ENCODE measurements at places on chromosomes 5 and 9.
A peak's percentile ranks its signal among the peaks of the same experiment; 100 is the strongest.

GRCh38 chr9:26744191-26744965 lies 148.2 kb downstream of the CAAP1 start:
- peak; percentile 10 for DNase-seq

GRCh38 chr5:142385194-142385593 lies 60.4 kb upstream of the SPRY4 start:
- no peak for DNase-seq

- DNase-seq = no peak
Observed at GRCh38 chr9:97845130-97845529, 7.9 kb upstream of the FOXE1 start.

- DNase-seq = no peak
Observed at GRCh38 chr9:124743686-124744348, 27.3 kb downstream of the NR6A1 start.

GRCh38 chr9:126397056-126397455 lies 70.4 kb downstream of the MVB12B start:
- no peak for DNase-seq

- DNase-seq = no peak
Observed at GRCh38 chr9:121935739-121936138, 157.4 kb downstream of the TTLL11 start.

DNA sequence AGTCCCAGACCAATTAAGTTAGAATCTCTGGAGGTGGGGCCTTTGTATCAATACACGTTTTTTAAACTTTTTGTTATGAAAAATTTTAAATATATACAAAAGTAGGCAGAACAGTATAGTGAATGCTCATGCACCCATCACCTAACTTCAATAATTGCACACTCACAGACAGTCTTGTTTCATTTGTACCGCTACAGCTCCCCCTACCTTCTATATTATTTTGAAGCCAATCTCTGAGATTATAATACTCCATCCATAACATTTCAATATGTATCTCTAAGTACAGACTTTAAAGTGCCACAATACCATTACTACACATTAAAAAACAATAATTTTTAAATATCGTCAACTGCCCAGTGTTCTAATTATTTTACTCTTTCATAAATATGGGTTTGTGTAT lies 32.9 kb downstream of the ISL1 start:
- DNase-seq = no peak

- DNase-seq = no peak
Observed at GRCh38 chr9:73067074-73067473, 84.6 kb upstream of the ANXA1 start.

DNA sequence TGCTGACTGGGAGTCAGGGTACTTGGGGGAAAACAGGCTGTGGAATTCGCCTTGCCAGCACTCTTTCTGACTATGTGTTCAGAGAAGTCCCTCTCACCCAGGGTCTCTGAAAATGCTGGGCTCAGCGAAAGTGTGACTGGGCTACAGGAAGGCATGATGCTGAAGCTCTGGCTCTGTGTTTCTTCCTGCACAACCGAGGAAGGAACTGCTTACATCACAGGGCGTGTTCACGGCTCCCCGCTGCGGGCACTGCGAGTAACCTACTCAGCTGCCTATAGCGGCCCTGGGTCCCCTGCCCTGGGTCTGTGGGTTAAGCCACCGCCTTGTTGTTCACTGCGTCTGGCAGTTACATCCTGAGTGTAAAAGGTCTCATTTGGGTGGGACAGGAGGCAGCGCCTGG lies 222.4 kb upstream of the IRX4 start:
- no peak for DNase-seq

- DNase-seq = no peak
Observed at GRCh38 chr9:117821954-117822353, 117.8 kb downstream of the TLR4 start.

GRCh38 chr9:38337706-38338264 lies 54.7 kb upstream of the ALDH1B1 start:
- DNase-seq = no peak

- DNase-seq = no peak
Observed at GRCh38 chr9:136667214-136667939, 4.7 kb downstream of the EGFL7 start.

GRCh38 chr9:134187891-134188385 lies 23.6 kb upstream of the RNU6ATAC start:
- no peak for DNase-seq

DNA sequence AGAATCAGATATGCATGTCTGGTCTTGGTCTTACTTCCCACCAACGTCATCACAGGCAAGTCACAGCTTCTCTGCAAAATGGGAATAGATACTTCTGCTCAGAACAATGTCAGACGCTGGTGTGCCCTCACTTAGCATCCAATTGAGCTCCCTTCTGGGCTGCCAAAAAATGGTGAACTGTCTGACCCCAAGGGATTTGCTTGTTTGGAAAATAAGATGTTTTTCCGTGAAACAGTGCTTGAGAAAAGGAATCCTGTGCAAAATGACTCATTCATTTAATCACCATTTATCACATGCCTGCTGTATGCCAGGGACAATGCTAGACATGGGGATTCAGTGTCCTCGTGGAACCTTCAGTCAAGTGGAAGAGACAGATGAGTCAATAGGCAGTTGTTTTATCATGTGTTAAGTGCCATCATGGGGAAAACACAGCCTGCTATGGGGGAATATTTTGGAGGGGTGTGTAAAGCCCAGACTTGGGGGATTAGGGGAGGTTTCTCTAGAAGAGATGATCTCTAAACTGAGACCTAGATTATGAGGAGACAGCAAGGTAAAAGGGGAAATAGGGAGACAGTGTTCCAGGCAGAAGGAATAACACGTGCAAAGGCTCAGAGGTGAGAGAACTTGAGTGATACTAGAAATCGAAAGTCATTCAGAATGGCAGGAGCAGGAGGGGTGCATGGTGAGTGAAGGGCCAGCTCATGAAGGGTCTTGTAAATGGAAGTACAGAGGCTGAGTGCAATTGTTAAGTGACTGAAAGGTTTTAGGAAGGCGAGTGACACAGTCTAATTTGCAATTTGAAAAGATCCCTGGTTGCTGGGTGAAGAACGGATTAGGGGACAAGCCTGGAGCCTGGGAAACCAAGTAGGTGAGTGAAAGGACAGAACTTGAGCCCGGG lies 3.9 kb downstream of the NIPAL4 start:
- DNase-seq = no peak
